ENCODE measurements at places on chromosomes 7 and 10.

DNA sequence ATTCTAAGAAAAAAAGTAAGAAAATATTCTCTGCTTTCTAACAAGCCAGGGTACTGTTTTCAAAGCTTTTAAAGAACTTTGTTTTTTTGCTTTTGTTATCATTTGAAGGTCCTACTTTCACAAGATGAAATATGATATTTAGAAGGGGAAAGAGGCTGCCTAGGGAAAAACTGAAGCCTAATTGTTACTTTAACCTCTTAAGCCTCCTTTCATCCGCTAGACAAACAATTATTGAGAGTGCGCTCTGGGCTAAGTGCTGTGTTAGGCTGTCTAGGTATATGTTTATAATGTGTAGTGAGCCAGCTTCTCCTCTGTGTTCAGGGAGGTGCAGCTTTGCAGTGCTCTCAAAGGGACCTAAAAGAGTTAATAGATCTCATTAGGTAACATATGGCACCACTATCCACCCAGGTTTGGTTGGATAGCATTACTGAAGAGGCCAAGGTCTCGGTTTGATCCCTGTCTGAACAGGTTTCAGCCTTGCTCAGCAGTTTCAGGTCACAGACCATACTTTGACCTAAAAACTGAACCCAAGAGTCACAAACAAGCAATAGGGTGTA is 17.9 kb downstream of the PDK4 start:
- no peak for DNase-seq

DNA sequence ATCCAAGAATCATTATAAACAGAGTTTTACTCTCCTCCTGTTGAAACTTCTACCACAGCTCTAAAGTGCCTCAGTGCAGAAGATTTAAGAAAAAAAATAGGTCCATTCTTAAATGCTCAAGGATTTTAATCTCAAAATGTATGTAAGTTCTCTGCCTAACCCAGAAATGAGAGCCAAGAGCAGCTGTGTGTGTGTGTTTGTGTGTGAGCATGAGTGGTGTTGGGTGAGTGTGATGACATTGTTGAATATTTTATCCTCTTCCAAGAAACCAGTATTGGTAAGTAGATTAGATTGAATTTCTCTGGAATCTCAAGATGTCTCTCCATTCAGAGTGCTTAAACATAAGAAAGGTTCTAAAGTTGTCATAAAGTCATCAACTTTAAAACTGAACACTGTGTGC is 363.6 kb upstream of the NFE2L3 start:
- no peak for DNase-seq

GRCh38 chr10:31977440-31978155 is 49.0 kb upstream of the ARHGAP12 start:
- DNase-seq, result peak; percentile 81

- no peak for DNase-seq
Observed at GRCh38 chr10:131399981-131400380, 88.5 kb upstream of the TCERG1L start.

DNA sequence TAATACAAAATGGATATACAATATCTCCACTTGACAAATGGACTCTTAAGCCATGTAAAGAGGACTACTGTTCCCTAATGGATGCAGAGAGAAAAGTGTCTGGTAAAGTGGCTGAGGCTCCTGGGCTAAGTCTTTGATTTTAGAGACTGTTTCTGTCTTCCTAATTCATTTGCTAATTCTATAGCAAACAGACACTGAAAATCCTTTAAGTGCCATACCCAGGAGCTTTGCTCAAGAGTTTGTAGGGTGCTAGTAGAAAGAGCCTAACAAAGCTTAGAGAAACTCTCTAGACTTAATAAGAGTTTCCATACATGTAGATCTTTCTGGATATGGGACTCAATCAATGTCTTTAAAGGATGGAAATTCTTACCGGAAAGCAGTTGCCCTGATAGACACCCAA is 16.7 kb downstream of the CEP55 start:
- DNase-seq, result no peak
